ENCODE measurements at places on chromosomes 3 and 15.
A peak's percentile ranks its signal among the peaks of the same experiment; 100 is the strongest.

DNA sequence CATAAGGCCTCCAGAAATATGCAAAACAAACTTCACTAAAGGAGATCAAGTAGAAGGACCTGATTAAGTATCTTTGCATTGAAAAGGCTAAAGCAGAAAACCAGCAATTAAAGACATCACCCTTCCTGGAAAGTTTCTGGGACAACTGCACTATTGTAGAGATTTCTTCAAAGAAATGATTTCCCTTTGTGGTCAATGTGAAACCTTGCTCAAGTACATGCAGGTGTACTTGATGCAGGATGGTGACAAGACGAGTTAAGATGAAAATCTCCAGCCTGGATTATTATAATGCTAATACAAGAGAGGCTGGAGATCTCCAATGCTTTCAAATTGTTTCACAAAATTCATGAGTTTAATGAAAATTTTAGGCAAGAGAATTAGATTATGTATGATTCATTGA is 208.4 kb downstream of the TIGIT start:
- no peak for DNase-seq

GRCh38 chr3:192915304-192915703 is 2.4 kb downstream of the MB21D2 start:
- no peak for DNase-seq

- no peak for DNase-seq
These were observed 4.5 kb downstream of the SMC4 start for GRCh38 chr3:160403796-160404470.

DNA sequence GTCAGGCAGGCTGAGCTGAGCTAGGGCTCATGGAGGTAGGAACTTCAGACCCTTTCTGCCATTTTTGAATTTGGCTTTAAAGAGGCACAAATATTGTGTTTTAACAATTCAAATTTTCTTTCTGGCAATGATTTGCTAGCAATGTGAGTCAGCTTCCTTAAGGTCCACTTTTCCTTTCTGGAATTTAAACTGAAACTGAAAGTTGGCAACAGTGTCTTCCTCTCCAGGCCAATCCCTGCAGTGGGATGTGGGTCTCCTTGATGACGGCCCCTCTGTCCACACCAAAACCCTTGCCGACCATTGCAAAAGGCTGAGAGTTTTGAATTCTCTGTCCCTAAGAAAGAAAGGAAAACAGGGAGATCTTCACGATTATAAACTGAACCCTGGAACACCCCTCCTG is 27.1 kb downstream of the RPSA start:
- no peak for DNase-seq

DNA sequence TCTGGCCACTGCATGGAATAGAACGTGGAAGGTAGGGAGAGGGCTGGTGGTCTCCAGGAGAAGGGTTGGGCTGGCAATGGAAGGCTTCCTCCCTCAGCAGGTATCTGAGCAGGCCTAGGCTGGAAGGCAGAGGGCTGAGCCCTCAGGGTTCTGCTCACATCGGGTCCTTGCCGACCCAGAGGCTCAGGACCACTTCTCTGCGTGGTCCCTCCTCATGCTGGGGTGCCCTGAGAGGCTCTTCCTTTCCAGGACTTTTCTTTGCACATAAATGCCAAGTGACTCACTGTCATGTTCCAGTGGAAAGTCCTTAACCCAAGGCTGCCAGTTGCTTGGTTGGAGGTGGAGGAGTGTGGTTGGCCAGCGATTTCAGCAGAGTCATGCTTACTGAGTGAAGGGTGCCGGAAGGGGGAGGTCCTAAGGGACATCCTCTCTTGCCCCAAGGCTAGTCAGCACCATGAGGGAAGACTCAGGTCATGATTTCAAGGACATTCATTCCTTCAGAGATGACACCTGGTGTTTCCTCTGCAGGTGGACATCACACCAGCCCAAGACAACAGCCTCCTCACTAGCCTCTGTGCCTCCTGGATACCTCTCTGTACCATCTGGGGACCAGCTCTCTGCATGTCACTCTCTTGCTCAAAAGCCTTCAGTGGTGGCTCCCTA is 8.2 kb downstream of the SLC6A6 start:
- DNase-seq: no peak

- no peak for DNase-seq
These were observed 163.4 kb downstream of the ATG7 start for GRCh38 chr3:11435440-11436165.

- no peak for DNase-seq
These were observed 30.6 kb upstream of the PIAS1 start for GRCh38 chr15:68023307-68024101.

- DNase-seq: no peak
These were observed 63.5 kb upstream of the TRPC1 start for GRCh38 chr3:142660383-142660782.

GRCh38 chr3:139353920-139354556 is 10.2 kb downstream of the MRPS22 start:
- DNase-seq: no peak

- DNase-seq: no peak
These were observed 5.2 kb upstream of the RLBP1 start for GRCh38 chr15:89226359-89227221.

DNA sequence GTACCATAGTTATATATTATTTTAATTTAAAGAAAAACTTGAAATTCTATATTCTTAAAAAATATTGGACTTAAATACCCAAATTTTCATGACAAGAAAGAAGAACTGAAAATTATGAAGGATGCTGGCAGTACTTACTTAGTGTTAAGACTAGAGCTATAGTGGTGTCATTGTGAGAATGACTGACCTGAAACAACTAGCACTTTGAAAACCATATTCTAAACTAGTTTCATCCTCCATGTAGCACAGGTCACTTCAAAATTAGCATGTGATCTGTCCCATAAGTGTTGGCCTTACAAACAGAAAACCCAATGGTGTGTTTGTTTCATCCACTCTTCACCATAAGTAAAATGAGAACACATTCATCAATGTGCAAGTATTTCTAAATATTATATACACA is 208.6 kb downstream of the ZIC4 start:
- no peak for DNase-seq

DNA sequence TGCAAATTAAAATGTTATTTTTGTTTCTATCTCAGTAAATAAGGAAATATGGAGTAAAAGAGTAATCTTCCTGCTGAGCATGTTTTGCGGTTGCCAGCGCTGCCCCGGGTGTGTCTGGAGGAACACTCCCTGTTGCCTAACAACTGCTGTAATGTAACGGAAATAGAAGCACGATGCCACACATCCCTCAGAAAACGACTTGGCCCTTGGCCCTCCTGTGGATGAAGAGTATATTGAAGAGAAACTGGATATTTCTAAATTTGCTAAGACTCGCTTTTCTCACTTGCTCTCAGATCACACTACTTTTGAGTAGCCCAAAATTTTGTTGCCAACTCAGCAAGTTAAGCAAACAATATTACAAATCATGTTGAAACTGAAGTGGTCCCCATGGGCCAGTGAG is 18.9 kb downstream of the CX3CR1 start:
- peak; percentile 31 for DNase-seq

GRCh38 chr3:197417911-197418618 is 119.7 kb upstream of the DLG1 start:
- no peak for DNase-seq

DNA sequence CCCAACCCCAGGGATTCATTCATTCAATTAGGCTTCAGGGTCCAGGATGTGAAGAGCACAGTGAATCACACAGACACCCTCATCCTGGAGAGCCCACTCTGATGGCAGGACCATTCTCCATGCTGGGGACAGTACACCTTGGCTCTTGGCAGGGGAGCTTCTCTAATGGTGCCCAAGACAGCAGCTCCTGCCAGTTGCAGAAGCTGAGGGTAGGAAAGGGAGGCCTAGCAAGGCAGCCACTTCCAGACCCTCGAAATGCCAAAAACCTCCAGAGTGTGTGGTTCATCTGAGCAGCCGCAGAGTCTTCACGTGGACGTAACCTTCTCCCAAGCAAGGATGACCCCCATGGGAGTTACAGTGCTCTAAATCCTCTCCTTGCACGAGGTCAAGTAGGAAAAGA is 186.2 kb downstream of the XXYLT1 start:
- no peak for DNase-seq

DNA sequence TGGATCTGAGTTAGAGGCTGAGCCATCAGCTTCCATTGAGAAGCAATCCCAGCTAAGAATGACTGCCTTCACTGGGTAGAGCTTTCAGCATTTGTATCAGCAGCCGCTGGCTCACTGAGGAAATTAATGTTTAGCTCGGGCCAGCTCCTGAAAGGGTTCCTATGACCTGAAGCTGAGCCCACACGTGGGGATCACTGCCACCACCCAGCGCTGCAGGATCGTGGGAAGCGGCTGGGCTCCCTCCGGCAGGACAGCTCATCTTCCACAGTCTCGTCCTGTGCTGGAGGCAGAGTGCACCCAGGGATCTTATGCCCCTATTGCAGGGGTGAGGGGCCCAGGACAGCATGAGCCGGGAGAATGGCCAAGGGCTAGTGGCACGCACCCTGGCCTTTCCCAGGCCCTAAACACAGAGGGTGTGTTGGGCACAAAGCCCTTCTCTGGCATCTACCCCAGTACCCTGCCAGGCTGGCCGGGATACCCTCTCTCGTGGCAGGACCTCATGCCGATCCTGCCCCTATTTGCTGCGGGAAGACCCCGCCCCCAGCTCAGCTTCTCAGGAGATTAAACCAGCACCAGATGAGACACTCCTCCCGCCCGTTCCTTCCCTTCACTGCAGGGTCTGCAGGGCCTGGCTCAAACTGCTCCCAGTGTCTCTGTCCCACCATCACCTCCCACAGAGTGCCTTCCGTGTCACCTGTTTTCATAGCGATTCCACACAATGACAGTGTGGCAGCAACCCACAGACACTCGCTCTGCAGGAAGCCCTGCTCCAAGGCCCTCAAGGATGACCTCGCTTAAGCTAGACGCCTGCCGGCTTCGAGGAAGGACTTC is 28.5 kb downstream of the KLHL25 start:
- no peak for DNase-seq

DNA sequence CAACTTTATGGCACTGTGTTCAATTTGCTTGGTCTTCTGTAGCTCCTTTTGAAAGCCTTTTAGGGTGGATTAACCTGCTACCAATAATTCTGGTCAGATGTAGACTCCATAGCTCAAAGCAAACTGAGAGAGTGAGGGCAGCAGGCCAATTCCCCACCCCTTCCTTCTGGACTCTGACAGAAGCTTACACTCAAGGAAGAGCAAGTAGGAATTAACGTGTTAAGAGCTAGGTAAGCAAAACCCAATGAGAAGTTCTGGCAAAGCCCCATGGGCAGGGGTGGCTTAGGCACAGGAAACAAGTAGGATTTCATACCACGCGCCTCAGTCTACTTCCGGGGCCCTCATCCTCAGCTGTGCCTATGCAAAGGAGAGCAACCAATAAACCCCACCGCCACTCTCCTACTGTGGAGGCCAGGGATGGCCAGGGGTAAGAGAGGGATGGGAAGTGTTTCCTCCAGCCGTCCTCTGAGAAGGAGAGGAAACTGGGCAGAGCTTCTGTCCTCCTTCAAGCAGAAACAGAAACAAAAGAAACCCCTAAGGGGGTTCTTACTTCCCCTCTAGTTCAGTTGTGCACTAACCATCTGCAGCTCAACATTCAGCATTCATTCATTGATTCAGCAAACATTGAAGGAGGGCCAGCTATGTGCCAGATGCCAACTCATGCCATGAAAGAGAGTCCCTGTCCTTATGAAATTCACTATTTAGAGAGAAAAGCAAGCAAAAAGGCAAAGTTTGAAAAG is 12.6 kb downstream of the CCR5 start:
- no peak for DNase-seq

DNA sequence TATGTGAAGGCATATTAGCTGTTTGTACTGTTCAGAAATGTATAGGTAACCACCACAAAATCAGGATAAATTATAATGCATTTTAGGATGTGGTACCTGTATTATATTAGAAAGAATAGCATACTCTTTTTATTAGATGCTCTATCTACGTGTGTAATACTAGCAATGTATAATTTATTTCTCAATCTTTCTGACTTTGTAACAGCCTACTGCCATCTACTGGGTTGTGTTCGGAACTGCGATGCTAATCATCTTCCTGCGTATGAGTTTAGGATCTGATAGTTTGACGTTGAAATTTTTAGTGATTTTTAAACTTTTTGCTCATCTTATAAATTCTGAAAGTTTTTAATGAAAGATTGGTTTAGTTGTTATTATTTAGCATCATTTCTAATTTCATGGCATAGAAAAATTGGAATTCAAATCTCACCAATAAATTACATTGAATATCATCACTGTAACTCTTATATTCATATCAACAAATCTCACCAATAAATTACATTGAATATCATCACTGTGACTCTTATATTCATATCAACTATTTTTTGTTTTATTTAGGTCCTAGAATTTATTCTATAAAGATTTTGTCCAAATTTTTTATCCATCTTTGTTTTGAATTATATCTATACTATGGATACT is 322.7 kb upstream of the ZNF717 start:
- no peak for DNase-seq

DNA sequence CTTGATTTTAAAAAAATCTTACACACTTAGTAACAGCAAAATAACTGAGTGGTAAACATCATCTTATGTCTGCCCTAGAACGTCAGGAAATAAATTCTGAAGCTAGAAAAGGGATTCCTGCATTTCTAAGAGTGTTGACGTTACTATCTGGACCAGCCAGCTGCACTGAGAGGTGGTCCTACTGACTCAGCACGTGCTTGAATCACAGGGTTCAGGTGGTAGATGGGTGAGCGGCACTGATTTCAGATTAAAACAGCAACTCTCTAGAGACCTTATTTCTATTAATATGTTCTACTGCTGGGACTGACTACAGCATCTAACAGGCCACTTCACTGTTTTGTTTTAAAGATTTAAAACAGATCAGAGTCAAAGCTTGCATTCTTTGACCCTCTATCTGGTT is 377.2 kb downstream of the GABRB3 start:
- DNase-seq: no peak

GRCh38 chr3:13177641-13178040 is 104.4 kb upstream of the IQSEC1 start:
- DNase-seq: no peak

DNA sequence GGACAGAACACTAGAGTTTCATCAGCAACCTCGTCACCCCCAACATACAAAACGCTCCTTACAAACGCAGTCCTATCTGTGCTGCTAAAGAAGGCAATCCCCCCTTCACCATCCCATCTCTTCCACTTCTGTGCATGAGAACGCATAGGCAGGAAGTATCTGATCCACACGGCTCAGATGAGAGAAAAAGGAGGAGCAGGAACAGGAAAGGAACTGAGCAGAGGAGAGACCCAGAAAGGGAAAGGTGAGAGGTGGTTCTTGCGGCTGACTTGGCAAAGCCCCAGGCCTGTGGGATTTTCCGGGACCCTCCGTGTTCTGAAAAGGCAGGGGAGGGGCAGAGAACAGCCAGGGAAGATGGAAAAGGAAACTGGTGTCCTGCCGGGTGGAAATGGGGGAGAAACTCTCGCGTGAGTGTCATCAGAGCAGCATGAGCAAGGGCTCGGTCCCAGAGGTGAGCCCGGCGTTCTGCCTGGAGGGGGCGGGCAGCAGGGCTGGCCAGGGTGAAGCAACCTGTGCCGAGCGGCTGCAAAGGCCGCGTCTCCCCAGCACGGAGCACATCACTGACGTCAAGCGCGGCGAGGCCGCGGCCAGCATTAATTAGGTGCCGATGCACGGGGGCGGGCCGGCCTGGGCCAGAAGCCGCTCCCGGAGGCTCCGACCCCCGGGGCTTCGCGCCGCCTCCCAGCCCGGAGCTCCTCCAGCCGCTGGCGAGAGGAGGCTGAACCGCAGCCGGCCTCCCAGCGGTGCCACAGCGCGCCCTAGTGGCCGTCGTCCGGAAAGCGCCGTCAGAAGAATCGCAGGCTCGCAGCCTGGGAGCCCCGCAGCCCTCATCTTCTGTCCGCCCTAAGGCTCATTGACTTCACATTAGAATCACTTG is 35.8 kb downstream of the CPN2 start:
- DNase-seq: peak; percentile 73

All from effector CD4-positive, alpha-beta T cell (primary cell).